NCI-H1694 (cell line): ENCODE measurements at places on chromosomes 1 and 21.

- no peak for DNase-seq
Measured at GRCh38 chr1:190129366-190129765, 348.3 kb downstream of the BRINP3 start.

- DNase-seq: no peak
Measured at GRCh38 chr1:218517459-218517858, 172.3 kb downstream of the TGFB2 start.

DNA sequence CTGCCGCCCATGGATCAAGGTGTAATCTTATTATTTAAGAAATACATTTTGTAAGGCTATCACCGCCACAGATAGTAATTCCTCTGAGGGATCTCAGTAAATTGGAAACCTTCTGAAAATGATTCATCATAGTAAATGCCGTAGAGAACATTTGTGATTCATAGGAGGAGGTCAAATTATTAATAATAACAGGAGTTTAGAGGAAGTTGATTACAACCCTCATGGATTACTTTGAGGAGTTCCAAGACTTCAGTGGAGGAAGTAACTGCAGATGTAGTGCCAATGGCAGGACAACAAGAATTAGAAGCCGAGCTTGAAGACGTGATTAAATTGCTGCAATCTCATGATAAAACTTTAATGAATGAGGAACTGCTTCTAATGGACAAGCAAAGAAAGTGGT, 280.1 kb downstream of the PTPRC start:
- DNase-seq: no peak

DNA sequence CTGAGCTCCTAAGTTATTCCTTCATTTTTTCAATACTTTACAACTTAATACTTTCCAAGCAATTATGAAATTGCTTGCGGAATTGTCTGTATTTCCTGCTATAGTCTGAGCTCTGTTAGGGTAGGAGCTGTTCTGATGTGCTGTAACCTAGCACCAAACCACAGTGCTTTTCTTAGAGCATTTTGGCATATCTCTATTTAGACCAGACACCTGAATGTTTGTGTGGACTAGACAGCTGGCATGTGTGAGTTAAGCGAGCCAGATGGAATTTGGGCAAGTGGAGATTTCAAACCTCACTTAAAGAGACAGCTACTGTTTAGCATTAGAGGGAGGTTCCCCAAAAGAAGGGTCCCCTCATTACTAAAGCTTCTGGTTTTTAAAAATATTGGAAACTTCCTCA, 106.1 kb downstream of the RWDD3 start:
- peak; percentile 63 for DNase-seq

GRCh38 chr21:14686466-14687267, 140.6 kb upstream of the SAMSN1 start:
- DNase-seq: no peak

- no peak for DNase-seq
Measured at GRCh38 chr1:212721388-212722247, 22.0 kb upstream of the BATF3 start.

- no peak for DNase-seq
Measured at GRCh38 chr1:32142446-32143301, 34.8 kb downstream of the KPNA6 start.

GRCh38 chr1:7407544-7407895, 363.6 kb upstream of the VAMP3 start:
- no peak for DNase-seq

DNA sequence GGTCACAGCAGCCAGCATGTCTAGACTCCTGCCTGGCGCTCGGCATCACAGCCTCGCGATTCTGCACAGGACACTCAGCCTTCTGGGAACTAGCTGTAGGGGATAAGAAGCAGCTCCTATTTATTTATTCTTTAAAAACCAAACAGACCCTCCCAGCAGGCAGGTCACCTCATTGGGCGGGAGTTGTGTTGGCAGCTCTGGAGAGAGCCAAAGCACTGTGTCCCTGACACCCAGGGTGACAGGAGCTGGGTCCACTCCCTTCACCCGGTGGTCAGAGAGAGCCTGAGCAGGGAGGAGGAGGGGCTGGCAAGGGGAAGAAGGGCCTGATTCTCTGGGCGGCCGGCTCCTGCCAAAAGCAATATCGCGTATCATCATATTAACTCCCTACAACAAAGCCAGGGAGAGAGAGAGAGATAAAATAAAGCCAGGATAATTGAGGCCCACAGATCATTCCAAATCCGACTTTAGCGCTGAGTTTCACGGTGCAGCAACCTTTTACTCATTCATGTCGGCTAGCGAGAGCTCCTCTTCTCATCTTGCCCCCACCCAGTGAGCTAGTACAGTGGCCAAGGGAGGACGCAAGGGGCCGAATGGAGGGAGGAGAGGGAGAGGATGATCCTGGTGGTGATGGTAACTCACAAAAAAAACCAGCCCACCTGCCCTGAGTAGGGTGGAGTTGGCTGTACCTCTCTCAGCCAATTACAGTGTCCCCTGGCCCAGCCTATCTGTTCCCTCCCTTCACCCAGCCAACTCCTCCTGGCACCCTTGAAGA, 79.8 kb upstream of the IFFO2 start:
- DNase-seq: no peak

DNA sequence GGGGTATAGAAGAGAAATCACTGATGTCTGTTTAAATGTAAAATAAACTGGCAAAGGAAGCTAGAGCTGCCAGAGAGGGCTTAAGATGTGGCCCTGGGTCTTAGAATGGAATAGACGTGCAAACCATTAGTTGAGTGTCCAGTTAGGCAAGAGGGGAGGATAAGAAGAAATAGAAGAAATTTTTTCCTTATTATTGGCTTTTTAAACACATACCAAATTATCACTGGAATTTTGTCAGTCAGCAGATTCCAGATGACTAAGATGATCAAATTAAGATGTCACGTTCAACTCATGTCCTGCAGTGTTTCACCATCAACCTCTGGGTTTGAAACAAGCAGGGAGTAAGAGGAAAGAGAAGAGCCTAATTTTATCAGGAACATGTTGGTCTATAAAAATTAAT, 71.6 kb upstream of the C1orf21 start:
- DNase-seq: no peak

DNA sequence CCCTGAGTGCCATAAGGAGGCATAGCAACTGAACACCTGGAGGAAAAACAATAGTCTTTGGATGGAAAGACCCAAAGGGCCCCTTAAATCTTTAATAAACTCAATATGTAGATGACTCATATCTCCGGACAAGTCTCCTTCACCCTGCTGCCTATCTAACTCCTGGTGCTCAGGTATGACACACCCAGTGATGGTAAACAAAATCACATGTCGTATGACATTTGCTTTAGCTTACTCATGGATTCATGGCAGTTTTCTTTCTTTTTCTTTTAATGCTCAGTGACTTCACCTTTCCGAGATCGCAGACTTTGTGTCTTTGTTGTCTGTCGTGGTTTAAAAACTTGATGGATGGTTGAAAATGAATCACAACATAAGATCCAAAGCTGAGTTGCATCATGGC, 208.5 kb upstream of the PROX1 start:
- no peak for DNase-seq

DNA sequence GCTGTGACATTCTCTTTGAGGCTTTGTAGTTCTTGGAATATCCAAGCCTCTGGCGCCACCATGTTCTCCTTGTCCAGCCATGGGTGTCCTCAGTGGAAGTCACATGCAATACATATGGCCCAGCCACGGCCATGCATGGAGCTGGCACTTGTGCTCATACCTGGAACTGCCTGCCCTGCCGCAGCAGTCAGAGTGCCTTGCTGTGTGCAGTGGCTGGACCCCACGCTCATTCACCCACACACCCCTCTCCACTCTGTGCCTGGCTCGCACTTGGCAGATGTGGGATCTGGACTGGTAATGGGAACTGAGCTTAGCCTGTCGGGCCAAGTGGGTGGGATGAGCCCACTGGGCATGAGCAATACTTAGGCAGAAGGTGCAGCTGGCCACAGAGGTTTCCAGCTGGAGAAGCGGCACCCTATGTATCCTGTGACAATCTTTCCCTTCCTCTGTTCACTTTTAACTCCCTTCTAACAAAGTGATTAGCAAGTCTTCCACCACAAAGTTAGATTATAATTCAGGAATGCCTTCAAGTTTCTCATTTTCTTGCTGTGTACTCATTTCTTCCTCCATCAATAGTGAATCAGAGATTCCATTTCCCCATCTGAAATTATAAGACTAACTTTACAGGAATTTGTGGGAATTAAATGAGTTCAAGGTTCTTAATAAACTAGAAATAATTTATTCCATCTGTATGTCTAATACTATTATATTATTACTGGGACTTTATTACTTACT, 351.6 kb upstream of the NCAM2 start:
- DNase-seq: no peak

DNA sequence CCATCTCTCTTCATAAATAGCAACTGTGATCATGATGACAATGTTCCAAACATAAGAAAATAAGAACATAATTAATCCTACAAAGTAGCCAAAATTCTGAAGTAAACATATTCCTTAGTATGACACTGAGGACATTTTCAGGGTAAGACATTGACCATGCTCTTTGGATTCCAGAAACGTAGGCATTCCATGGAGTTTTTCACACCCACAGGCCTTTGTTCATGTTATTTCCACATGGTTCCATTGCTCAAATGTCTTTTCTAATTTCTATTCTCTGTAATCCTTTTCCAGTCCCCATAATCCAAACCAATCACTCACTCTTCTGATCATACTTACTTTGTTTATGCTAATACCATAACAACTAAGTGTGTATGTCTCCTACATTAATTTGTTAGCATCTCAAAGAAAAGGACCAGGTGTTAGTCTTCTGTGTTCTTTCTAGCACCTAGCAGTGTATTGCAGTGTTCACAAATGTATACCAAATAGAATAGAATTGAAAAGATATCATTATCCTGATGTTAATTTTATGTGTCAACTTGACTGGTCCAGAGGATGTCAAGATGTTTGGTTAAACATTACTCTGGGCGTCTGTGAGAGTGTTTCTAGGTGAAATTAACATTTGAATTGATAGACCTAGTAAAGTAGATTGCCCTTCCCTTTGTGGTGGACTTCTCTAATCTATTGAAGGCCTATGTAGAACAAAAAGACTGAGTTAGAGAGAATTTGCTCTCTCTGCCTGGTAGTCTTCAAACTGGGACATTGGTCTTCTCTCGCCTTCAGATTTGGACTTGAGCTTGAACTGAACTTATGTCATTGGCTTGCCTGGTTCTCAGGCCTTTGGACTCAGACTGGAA, 516.6 kb downstream of the PTPRC start:
- no peak for DNase-seq

GRCh38 chr21:35819134-35819533, 241.2 kb downstream of the SETD4 start:
- no peak for DNase-seq

GRCh38 chr1:50348449-50349241, 74.6 kb downstream of the DMRTA2 start:
- DNase-seq: peak; percentile 86

- DNase-seq: no peak
Measured at GRCh38 chr1:205310976-205311704, 10.4 kb downstream of the NUAK2 start.

GRCh38 chr1:981955-982558, at the start of gene PERM1:
TSS of gene PERM1 (minus strand) at chr1:982093. CDS start at chr1:981029, 1,064 bp downstream.
- DNase-seq: no peak

GRCh38 chr1:48051466-48052126, 54.4 kb upstream of the TRABD2B start:
- no peak for DNase-seq

GRCh38 chr1:153352523-153352922, 3.9 kb upstream of the PGLYRP4 start:
- peak; percentile 94 for DNase-seq

- DNase-seq: no peak
Measured at GRCh38 chr1:25505656-25506385, 37.6 kb upstream of the LDLRAP1 start.

DNA sequence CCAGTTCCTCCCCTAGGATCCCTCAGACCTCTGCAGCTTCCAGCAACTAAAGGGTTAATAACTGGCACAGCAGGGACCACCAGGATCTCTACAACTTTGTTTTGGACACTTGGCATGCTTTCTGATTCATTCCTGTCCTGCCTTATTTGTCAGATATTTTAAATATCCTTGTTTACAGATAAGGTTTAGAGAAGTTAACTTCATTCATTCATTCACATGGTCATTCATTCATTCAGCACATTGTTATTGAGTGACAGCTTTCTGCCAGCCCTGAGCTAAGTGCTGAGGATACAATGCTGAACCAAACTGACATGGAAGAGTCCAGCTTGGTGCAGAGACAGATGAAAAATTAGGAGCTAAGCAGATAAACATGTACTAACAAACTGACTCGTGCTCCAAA, 8.8 kb upstream of the PHC2 start:
- DNase-seq: no peak

GRCh38 chr1:208737922-208738321, 493.7 kb upstream of the PLXNA2 start:
- DNase-seq: no peak

- DNase-seq: no peak
Measured at GRCh38 chr1:67469431-67469830, 39.2 kb upstream of the SERBP1 start.

GRCh38 chr1:201014816-201015200, 8.7 kb downstream of the KIF21B start:
- DNase-seq: no peak

- DNase-seq: no peak
Measured at GRCh38 chr1:33346533-33346926, 25.6 kb upstream of the A3GALT2 start.

DNA sequence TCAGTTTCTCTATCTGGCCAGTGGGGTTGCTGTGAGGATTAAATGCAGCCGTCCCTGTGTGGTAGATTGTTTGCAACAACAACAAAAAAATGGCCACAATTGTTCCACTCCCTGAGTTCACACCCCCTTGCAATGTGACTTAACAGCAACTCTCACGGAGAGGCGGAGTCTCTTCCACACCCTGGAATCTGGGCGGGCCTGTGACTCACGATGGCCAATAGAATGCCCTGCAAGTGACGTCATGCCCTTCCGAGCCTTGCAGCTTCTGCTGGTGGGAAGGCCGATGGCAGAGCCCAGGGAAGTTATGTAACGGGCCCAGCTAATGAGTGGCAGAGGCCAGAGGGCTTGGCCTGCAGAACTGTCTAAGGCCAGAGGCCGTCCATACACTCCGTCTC, 87.9 kb downstream of the RIPK4 start:
- DNase-seq: peak; percentile 2

DNA sequence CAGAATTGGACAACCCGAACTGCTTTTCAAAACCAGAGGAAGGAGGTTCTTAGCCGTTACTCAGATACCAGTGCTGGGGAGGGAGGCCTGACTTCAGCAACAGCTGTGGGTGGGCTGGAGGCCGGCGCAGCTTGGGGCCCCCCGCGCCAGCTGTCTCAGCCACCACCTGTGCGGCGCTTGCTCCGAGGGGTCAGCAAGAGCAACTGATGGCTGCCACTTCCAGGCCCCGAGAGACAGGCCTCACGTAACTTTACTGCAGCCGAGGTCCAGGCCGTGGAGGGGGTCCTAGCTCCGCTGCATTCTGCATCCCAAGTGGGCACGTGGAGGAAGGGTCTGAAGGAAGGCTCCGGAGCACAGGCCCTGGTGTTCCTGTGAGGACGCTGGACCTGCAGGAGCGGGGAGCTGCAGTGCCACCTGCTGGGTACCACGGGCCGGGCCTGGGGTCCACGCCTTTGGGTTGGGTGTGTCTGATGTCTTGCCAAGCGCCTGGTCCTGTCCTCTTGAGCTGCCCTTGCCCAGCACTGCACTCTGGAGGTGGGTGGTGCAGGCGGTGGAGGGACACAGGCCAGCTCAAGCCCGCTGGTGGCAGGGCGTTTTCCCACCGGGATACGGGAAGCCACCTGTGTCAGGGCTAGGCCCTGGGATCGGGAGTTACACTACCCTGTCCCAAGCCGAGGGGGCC, 9.8 kb downstream of the THAP3 start:
- peak; percentile 3 for DNase-seq
